ENCODE measurements at places on chromosomes 2 and 18.

DNA sequence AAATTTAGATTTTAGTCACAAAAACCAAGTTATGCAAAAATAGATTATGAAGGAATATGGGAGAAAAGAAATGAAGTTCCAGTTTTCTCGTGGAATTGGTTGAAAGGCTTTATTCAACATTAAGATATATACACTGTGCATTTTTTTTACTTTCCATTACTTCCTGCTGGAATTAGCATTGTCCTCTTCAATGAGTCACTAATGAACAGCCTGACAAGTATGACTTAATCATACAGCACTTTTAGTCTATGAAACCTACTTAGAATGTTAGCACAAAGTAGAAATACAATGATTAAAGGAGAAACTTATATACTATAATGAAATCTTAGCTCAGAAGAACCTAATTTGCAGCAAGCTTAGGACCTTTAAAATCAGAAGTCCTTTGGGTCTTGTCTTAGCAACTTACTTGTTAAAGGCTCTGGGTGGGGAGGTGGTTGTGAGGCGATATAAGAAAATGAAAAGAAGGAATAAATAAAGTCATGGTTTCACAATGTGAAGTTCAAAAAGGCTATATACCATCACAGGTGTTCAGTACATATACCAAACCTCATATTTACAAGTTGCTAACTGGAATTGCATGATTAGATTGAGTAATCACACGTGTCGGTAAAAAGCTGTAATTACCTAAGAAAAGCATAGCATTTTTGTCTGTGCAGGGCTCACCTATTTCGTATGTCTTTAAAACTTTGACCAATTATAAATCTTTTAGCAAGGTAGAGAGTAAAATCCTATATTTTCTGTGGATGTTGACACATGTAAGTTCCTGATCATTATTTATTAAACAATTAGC, 236.8 kb downstream of the CAMKMT start:
- no peak for DNase-seq

DNA sequence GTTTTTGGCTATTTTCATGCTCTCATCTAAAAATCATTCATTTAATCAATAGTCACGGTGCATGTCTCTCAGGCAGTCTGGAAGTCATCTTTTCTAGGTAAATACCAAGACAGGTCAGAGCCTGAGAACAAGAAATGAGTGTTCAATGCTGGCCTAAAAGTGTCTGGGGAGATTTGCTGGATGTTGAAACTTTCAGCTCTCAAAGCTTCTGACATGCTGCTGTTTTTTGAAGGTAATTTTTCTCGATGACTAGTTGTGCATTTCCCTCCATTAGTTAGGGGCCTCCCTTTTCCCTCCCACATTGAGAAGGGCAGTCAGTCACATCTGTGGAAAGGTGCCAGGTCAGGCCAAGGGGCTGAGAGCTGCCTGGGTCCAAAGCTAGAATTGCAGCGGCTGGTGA, 115.6 kb downstream of the LPIN1 start:
- no peak for DNase-seq

GRCh38 chr2:8141079-8141707, 540.7 kb upstream of the ID2 start:
- no peak for DNase-seq

- DNase-seq, result no peak
Observed at GRCh38 chr18:79915161-79916127, 36.0 kb downstream of the SLC66A2 start.

DNA sequence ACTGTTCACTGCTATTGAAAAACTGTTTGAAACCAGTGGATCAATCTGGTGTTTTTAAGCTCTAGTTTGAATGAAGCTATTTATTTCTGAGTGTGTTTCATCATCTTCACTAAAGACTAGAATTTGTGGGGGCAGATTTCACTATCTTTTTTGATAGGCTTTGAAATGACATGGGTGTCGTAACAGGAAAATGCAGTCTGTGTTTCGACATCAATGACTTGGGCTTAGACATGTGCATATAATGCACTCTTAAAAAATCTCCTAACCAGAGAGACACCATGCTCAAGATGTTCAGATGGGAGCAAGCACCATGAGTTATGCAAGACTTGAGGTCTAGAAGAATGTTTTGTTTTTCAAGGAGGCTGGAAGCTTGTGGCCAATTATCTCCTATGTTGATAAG, 221.6 kb downstream of the GPD2 start:
- DNase-seq, result peak; percentile 0

GRCh38 chr2:173750353-173750801, 214.8 kb downstream of the SP3 start:
- DNase-seq, result peak; percentile 64

DNA sequence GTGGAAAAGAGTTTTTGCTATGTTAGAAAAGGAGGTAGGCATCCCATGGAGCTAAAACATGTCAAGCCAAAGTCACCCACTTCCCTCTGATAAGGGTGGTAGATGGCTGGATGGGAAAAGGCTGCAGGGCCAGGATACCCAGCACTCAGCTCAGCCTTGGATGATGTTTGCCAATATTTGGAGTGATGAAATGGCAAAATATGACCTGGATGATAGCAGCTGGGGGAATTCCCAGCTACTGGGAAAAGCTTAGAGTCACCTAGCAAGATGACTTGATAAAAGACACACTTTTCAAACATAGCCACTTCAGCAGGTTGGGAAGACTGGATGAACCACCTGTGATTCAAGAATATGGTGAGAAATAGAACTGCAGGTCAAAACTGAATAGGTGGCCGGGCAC, 10.1 kb downstream of the RFX8 start:
- peak; percentile 29 for DNase-seq

- DNase-seq, result no peak
Observed at GRCh38 chr2:102661846-102662245, 42.5 kb downstream of the SLC9A2 start.

GRCh38 chr2:133642791-133643191, 74.5 kb upstream of the NCKAP5 start:
- DNase-seq, result no peak

DNA sequence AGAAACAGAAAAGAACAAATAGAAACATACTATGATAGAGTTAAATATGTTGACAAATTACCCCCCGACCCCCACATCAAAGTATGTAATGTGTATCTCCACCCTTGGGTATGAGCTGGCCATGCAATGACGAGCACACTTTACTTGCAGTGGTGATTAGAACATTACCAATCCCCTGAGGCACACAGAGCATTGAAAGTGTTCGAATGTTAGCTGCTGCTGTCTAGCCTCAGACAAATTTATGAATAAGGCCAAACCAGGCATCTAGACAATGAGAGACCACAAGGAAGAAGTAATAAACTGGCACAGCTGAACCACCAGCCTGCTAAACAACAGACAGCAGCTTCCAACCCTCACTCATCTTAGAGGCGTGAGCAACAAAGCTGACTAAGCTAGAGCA, 380.5 kb downstream of the DSEL start:
- no peak for DNase-seq

GRCh38 chr18:67068608-67069007, 447.9 kb downstream of the DSEL start:
- DNase-seq, result no peak

- no peak for DNase-seq
Observed at GRCh38 chr2:105793196-105793975, 48.7 kb downstream of the NCK2 start.

DNA sequence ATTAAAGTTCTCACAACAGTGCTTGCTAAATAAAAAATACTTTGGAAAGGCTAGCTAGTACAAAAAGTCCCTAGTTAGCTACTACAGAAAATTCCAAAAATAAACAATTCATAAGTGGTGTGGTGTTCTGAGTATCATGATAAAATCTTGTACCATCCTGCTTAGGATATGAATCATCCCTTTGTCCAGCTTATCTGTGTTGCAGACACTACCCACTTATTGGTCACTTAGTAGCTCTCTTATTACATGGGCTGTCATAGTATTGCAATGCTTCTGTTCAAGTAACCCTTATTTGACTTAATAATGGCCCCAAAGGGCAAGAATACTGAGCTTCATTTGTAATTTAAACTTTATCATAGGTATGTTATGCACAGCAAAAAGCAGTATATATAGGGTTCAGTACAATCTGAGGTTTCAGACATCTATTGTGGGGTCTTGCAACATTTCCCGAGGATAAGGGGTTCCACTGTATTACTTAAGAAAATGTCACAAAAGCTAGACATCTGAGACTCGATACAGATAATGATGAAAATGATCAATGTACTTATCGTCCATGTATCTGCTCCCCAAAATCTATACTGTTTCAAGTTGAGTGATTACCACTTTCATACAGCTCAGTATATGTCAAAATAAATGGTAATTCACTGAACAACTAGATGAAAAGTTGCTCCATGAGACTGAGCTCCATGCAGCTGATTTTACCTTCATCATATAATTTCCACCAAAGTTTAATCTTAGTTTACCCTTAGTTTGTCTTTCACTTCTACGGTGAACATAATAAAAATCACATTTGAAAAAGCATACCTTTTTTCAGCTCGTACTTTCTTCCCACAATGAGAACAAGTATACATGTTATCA, 93.8 kb downstream of the C2orf74 start:
- DNase-seq, result peak; percentile 78

- no peak for DNase-seq
Observed at GRCh38 chr2:228140934-228141528, 40.5 kb downstream of the SPHKAP start.

DNA sequence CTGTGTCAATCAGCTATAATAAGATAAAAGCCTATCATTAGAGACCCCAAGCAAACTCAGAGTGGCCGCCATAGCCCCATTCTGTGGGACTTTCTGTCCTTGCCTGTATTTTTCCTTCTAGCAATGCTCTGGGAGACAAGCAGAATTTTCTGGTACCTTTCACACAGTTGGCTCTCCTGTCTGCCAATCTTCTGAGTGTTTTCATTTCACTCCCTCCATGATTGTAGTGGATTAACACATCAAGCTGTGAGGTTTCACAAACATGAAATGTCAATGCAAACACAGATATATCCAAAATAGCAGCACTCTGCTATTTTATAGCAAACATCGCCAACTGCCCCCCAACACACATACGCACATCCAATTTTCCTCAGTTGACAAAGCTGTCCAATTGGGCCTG, 64.9 kb downstream of the C1D start:
- no peak for DNase-seq
